ENCODE measurements at places on chromosomes 5 and 9.

DNA sequence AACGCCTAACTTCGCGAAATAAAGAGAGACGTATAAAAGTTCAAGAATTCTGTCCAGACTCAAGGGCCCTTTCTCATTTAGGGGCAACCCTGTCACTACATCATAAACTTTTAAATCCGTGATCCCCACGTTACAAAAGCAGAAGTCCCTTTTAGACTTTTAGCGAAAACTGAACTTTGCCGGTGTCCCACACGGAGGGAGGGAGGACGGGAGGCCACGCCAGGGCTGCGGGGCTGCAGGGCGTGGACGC is 515 bp upstream of the F2R start:
- no peak for DNase-seq

GRCh38 chr5:43036856-43037635 is 3.1 kb downstream of the ANXA2R start:
- DNase-seq, result no peak

- DNase-seq, result no peak
Observed at GRCh38 chr5:13278148-13278547, 666.3 kb downstream of the DNAH5 start.

GRCh38 chr9:87158765-87159164 is 211.5 kb upstream of the GAS1 start:
- DNase-seq, result no peak

- peak; percentile 59 for DNase-seq
Observed at GRCh38 chr5:177113566-177114424, 19.8 kb upstream of the NSD1 start.

GRCh38 chr5:137176126-137176525 is 323.0 kb downstream of the SPOCK1 start:
- no peak for DNase-seq

DNA sequence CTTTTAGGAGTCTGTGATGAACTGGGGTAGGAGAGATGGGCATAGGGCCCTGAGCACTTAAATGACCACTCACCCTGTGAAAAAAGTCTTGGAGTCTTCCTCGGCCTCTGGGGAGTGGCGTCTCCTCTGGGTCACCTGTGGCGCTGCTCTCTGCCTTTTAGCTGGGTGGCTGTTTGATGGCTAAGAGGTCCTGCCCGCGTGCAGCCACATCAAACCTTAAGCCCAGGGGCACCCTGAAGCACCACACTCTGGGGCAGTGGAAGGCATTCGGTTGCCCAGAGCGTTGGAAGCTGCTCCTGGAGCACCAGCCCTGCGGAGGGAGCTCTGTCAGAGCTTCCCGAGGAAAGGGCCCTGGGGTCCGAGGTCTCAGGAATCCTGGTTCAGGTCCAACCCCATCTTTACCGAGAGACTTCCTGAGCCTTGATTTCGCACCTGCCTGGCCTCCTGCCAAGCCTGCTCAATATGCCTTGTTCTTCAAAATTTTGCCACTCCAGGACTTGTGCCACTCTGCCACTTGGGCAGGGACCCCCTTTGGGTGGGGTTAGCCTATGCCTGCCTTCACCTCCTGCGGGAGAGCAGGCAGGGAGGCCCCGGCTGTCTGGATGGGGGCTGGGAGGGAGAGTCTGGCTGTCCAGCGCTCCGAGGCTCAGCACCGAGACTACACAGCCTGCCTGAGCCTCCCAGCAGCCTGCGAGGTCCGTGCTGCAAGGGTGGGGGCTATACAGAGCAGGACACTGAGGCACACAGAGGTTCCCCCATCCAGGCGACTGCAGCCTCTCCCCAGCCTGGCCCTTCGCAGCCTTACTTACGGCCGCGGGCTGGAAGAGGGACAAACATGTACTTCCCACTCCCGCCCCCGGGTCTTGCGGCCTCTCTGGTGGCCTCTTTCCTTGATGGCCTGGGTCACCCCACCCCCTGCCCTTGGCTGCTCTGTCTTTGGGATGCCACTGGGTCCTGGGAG is 63.4 kb upstream of the RNU6ATAC start:
- DNase-seq, result no peak

DNA sequence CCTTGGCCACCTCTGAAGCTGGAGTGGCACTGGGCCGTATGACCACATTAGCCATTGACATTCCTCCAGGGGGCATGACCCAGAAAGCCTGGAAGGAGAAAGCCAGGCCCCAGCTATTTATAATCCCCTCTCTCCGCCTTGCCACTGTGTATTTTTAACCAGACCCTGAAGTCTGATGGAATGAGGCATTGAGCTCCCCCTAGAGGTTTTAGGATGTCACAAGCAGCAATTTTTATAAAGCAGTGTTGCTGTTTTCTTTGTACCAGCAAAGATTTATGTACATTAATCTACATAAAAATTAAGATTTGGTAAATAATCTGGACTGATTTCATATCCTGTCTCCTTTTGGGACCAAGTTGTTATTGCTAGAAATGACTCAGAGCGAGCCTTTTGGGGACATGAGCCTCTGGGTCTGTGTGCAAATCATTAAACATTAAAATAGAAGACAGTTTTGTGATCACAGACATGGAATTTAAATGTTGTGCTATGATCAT is 127.1 kb downstream of the TRIO start:
- no peak for DNase-seq

- DNase-seq, result no peak
Observed at GRCh38 chr5:522899-523440, 1.3 kb downstream of the SLC9A3 start.

DNA sequence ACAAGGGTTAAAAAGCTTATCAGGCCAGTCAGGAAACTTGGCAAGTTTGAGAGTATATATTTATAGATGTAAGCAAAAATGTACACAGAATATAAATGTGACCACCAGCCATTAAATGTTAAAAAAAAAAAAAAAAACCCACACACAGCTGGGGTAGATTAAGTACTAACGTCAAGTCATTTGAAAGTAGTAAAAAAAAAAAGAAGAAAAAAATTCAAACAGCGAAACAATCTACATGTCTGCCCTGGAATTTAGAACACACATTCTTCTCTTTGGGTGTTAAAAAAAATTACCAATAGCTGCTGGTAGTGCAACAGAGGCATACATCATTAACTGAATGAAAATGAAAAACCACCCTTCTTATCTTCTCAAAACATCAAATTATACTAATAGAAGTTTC is 269.7 kb downstream of the MLLT3 start:
- no peak for DNase-seq

- no peak for DNase-seq
Observed at GRCh38 chr9:130264414-130265350, 878 bp upstream of the HMCN2 start.

- DNase-seq, result peak; percentile 13
Observed at GRCh38 chr5:86880785-86881492, 263.2 kb downstream of the COX7C start.

DNA sequence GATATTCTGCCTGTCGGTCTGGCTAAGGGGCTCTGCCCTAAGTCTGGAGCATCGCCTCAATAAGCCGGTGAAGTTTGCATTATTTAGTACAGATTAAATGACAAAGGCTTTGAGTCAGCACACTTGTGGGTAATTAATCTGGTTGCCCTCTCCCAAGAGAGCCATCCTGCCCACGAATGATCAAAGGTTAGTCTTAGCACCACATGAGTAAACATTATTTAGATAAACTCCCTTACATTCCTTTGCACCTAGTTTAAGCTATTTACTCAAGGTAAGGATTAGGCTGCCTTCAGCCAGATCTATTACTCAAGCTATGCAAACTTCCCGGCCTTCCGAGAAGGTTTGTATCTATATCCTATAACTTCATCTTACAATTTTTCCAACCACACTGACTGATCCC is 572.1 kb downstream of the CHSY3 start:
- no peak for DNase-seq

DNA sequence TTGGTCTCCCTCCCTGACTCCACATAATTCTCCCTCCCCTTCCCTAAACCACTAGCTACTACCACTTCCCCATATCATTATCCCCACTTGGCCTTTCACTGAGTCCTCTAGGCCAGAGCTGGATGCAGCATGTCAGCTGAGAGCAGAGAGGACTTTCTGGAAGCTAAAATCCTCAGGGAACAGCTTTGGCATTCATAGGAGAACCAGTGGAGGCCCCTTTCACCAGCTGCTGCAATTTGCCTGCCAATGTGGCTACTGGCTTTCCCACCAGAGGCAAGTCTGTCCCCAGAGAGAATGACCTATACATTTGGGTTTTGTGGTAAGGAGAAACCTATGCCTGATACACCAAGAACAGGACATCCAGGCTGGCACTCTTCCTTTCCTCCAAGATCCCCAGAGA is 14.4 kb downstream of the FAM219A start:
- no peak for DNase-seq

DNA sequence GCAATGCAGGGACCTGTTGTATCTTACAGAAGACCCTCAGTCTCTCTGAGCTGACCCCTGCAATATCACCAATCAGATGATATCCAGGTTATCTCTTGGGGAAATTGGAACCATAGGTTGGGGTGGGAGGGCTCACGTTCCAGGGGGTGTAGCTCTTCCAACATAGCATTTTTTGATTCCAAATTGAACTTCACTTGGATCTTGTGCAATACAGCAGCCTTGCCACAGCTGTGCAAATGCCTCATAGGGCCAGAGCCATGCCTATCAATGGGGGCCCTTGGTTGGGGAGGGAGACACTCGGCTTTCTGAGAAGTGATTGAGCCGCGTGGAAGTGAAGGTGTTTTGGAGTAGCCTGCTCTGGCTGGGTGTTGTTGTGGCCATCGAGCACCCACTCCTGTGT is 117.2 kb upstream of the PITX1 start:
- DNase-seq, result no peak

DNA sequence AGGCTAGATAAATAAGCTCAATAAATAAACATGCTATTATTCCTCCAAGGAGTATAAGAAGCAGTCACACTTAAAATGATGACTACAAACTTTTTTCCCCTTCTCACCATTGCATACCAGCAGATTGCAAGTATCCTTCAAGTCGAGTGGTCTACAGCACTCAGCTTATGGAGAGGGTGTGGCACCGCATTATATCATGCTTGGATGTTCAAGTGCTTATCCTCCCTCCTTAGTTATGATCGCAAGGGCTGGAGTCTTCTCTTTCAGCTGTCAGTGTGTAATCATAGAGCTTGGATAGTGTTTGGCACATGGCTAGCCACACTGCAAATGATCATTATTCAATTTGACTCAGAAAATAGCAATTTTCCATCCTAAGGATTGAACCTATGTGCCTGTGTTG is 124.0 kb downstream of the CARTPT start:
- no peak for DNase-seq

DNA sequence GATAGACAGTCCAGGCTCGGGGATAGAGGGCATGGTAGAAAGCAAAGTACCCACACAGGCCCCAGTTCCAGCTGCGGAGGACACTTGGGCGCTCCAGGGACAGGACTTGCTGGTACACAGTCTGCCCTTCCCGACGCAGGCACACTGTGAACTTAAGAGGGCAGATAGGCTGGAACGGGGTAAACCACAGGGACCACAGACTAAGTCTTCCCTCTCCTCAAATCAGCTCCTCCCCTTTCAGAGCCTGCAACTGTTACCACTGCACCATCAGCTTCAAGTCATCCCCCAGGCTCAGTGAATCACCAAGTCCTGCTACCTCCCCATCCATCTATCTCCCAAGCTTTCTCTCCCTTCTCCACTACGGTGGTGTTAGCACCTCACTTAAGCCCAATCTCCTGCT is 7.3 kb downstream of the GBA2 start:
- no peak for DNase-seq

DNA sequence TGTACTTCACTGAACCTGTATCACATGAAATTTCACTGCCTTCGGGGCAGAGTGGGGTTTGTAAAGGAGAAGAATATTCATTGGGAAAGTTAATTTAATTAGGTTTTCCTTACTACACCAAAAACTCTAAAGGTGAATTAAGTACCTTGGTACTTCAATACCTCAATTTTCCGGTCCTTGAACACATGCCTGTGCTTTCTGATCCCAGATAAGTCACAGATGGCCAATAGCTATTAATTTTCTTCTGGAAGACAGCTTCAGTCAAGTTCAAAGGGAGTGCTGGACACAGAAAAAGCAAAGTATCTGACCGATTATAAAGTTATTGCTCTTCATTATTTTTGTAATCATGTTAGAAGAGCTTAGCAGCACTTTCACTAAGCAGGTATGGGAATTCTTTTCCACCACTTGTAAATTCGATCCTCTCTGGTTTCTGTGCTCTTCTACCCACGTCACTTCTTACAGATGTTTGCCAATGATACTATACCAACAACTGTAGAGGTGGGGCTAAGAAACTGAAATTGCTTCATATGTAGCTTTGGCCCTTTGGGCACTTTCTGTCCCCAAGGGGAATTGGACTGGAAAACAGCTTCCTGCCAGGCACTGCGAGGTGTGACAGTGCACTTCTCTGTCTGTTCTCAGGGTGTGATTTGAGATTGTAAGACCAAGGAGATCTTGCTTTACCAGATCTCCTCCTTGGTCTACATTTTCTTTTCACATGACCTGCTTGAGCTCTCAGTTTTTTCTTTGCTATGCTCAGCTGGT is 164.0 kb downstream of the CCDC192 start:
- no peak for DNase-seq

- DNase-seq, result no peak
Observed at GRCh38 chr5:119067450-119067849, 3.4 kb upstream of the DMXL1 start.

DNA sequence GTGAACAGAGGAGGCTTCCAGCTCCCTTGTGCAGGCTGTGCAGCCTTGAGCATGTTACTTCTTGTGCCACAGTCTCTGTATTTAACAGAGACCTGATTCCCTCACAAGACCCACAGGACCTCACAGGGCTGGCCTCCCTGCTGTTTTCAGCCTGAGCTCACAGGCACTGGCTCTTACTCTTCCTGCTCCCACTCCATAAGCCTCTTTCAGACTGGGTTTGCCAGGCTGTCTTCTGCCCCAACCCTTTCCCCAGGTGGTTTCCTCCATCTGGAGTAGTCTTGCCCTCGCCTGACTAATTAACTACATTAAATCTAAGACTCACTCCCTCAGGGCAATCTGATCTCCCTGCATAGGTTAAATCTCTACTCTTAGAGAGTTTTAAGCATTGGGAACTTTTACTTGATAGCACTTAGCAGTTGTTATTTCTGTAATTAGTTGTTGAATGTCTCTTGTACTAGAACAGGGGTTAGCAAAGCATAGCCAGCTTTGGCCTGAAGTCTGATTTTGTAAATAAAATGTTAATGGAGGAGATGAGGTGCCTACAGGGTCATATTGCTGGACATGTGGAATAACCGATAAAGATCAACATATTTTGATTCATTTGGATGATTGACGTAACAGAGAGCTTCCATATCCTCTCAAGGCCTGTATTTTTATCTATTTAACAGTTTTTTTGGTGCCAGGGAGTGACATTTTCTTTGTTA is 28.6 kb upstream of the SPATA31E1 start:
- no peak for DNase-seq

DNA sequence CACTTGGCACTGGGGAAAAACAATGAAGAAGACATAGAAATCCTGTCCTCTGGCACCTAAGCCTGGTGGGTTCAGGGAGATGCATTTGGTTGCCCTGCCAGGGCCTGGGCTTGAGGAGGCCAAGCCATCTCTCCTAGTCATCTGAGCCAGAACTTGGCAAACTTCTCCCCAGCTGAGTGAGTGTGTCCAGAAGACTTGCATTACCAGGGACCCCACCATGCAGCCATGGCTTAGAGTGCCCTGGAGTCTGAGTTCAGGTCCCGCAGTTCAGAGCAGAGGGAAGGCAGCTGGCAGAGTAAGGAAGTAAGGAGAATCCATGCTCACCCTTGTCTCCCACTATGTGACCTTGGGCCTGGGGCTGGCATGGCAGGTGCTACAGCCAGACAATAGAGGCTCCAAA is 37.4 kb upstream of the FCN1 start:
- DNase-seq, result no peak

GRCh38 chr5:81759632-81760005 is 8.7 kb upstream of the SSBP2 start:
- DNase-seq, result no peak

GRCh38 chr9:75615284-75615683 is 275.2 kb upstream of the PCSK5 start:
- no peak for DNase-seq
